Upper lobe of left lung (tissue), 6 donors: ENCODE measurements at places on chromosomes 12 and 14. TPM values are rescaled to one million over a fixed set of nuclear protein-coding genes. Genes with fewer than 3 reads are reported as not detected.

Gene PTGER2
- total RNA-seq, result 5.0 TPM

DNA sequence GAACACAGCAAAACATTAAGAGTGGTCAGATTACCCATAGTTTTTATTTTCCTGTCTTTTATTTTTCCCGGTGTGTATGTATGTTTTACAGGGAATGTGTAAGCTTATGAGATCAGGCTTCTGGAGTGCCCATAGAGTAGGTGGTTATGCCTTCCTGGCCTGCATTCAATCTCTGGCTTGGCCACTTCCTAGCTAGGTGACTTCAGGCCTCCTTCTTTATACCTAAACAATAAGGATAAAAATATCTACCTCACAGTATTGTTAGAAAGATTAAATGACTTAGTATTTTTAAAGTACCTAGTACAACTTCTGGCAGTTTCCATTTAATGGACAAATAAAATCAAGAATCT lies 42.4 kb downstream of the ITPR2 start:
- peak; percentile 33 for DNase-seq

Gene ACTR10
- 52.6 TPM for total RNA-seq

Gene CYP46A1
- total RNA-seq, result 1.4 TPM

GRCh38 chr12:80332827-80333226 lies 111.2 kb upstream of the PTPRQ start:
- no peak for DNase-seq
